ENCODE measurements at places on chromosomes 7 and 10.

DNA sequence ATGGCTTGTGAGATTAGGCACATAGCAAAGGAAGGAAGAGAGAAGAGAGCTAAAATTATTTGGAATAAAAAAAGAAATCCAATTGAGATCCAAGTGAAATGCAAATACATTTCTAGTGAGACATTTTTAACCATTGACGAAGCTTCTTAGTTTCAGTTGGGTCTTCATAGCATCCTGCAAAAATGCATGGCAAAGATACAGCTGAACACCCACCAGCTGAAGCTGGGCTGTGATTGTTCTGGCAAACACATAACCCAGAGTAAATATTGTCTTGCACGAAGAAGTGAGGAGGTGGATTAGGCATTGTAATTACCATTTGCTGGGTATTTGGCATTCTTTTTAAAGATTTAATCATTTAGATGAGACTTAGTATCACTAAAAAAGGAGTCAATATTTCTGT, 409.4 kb downstream of the GRM8 start:
- no peak for DNase-seq

- DNase-seq = no peak
These were observed 1.7 kb downstream of the GRM8 start for GRCh38 chr7:127251036-127251464.

DNA sequence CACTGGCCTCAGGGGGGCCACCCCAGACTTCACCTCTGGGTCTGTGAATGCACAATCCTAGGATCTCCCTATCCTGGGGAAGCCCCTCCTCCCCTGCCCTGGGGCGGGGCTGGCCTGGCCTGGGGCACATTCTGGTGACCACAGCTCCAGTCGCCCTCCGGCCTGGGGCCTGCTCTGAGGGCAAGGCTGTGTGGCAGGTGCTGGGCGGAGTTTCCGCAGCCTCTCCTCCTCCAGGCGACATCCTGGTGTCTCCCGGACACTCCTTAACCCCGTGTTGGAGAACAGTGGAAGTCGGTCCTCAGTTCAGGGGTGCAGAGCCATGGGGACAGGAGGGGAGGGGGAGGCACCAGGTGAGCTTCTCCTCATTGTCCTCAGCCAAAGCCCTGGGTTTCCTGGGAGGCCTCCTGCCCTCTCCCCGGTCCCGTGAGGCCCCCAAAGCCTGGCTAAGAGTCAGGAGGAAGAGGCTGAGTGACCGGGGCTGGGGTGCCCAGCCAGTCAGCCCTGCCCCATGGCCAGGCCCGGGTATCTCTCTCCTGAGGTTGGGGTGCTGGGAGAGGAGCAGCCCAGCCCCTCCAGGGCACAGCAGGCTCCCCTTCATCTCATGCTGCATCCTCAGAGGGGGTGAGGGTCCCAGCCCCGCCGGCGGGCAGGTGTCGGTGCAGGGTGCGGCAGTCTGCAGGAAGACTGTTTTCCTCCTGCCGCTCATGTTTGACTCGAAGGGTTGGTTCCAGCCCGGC, 22.6 kb downstream of the UNCX start:
- no peak for DNase-seq

- DNase-seq = no peak
These were observed 83.4 kb downstream of the ZRANB1 start for GRCh38 chr10:125025341-125025740.

DNA sequence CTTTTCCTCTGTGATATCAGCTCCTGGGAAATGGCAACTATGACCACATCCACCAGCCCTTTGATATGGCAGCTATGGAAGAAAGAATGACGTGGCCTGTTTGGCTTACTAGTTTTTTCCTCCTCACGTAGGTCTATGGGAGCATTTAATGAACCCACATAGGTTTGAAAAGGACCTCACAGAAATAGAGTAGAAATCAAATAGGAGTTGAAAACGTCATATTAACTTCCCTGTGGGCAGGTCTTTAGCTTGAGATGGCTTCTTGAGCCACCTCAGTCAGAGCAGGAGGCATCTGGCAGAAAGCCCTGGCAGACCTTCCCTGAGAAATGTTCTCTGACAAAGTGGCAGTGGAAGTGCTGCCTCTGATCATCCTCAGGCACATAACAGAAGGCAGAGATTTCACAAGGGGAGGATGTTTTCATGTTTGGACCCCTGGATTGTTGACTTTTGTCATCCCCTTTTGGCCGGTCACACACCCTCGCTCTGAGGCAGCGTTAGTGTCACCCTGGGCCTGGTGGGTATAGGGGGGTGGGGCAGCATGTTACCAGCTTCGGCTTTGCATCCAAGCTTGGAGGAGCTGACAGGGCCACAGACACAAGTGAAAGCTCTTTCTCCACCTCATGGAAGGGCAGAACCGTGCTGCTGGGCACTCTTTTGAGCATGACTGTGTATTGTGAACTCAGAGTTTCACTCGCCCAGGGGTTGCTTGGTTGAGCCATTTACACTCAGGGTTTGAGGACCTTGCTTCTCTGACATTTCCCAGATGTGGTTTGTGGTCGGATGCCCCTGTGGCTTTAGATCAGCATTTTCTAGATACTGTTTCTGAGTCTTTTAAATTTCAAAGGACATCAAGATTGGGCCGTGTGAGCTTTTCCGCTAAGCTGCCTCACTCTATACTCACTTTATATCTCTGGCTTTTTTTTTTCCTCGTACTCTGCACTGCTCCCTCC, 184.2 kb downstream of the STK31 start:
- no peak for DNase-seq

DNA sequence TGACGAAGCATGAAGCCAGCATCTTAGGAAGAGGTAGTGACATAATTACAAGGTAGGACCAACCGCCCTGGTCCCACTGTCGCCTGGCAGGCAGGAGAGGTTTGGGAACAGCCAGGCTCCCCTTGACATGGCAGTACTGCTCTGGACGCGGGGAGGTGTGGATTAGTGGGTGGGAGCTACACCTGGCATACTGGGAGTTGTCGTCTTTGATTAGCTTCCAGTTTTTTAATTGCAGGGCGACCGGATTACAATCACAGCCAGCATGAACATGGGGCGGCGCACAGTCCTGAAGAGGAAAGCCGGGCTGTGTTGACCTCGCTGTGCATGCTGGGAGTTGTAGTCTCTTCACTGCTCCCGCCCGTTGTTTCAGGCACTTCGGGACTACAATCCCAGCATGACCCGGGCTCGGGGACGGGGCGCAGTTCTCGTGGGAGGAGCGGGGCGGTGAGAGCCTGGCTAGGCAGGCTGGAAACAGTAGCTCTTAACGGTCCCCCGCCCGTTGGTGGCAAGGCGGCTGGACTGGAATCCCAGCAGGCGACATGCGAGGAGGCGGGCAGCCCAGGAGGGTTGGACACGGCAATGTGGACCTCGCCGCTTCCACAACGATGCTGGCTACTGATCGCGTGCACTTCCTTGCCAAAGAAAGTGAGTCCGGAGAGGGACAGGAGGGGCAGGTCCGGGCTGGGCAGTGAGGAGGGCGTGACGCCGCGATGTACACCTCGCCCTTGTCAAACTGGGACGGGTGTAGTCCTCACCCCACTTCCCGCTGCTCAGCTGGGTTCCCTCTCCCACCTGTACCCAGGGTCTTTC, 98.0 kb upstream of the ZNF722 start:
- DNase-seq = peak; percentile 17

DNA sequence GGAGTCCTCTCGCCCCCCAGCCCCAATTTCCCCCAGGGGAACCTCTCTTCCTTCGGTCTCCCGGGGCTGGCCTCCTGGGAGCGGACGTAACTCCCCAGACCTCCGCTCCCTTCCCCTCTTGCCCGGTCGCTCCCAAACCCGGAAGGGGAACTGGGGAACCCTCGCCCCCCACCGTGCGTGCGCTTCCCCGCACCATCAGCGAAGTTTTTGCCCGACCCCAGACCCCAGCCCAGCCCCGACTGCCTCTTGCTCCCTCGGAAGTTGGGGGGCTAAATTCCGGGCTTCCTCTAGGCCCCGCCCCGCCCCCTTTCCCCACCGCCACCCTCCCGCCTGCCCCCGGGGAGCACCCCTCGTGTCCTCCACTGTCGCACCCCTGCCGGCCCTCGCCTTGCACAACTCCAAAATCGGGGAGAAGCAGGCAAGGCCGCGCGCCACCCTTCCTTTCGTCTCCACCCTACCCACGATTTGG, 436 bp downstream of the GNB2 start:
- DNase-seq = no peak

- no peak for DNase-seq
These were observed 420 bp upstream of the KLHL7 start for GRCh38 chr7:23105086-23105643.

- DNase-seq = no peak
These were observed 21.1 kb downstream of the CRPPA start for GRCh38 chr7:16399916-16400892.

- DNase-seq = no peak
These were observed 142.6 kb upstream of the PLPP4 start for GRCh38 chr10:120314442-120314841.

- no peak for DNase-seq
These were observed 11.3 kb upstream of the TAS2R40 start for GRCh38 chr7:143210541-143210940.

DNA sequence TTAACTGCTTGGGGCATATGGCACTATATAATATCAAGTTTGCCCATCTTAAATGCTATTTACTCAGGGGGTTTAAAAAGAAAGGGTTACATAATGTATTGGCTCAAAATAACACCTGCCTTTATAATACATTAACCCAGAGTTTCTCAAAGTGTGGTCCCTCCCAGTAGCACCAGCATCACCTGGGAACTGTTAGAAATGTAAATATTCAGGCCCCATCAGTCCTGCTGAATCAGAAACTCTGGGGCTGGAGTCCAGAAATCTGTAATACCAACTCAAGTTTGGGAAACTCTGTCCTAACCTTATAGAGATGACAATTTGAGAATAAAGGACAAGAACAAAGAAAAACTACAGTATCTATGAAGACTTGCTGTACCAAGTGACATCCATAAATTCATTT, 270.7 kb downstream of the PARD3 start:
- DNase-seq = no peak

- no peak for DNase-seq
These were observed 70.0 kb upstream of the CC2D2B start for GRCh38 chr10:95837783-95838182.

DNA sequence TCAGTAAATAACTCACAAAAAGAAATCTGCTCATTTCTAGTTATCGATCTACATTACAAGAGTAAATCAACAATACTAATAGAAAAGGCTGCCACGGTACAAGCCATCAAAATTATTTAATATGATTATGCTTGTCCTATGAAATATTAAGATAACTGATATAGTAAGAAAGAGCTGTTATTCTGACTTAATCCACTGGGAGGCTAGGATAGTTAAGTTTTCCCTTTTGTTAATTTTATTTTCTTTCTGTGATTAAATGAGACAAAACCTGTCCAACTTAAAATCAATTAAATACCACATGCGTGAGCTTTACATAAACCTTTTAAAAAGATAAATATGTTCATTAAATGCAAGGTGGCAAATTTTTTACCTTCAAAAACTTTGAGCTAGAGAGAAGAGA, 114.8 kb downstream of the LMBR1 start:
- DNase-seq = no peak

- DNase-seq = no peak
These were observed 206.0 kb downstream of the DNAJC1 start for GRCh38 chr10:21797533-21797932.

DNA sequence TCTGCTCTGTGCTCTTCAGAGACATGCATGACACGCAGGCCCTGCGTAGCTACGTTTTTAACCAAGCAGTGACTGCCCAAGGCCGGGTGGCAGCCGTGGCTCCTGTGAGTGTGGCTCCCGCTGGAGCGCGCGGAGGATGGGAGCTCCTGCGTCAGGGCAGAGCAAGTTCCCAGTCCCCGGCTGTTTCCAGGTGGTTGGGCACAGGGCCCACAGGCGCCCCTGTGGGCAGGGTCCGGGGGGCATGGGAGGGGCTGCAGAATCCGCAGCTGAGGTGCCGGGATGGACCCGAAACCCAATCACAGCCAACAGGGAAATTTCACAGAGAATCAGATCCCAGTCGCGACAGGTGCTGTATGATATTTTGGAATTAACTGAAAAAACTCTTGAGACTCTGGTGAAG, 9.8 kb downstream of the NKX6-2 start:
- DNase-seq = no peak

DNA sequence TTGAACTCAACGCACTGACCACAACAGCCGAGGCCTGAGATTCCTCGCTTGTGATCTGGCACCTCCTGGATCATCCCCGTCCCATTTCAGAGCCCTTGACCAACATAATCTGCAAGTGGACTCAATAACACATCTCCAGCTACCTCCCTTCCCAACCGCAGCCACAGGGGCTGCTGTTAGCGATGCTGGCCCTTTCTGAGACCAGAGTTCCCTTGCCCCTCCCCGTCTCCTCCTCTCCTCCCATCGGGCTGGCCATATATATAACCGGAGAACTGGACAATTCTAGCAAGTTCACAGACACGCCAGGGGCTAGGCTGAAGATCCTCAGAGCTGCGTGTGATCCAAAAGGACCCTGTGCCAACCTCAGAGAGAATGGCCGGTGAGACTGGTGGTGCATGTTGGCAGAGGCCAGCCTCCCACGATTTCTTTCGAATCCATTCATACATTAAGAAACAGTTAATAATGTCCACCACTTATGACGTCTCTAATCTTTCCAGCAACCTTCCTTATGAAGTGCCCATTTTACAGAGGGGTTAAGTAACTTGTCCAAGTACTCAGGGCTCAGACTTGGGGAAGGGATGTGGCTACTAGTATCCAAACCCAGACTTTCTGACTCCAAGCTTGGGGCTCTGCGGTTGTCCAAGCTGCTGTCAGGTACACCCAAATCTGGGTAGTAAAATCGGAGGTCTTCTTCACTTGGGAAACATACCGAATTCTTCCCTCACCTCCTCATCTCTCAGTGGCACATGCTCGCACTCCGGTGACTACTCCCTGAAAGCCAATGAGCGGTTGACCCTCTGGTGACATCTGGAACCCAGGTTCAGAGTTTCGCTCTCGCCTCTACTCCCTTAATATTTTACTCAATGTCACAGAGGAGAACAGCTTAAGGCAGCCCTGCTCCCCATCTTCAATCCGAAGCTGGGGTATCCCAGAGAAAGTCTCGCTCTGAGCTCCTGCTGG, 11.2 kb upstream of the FEZF1 start:
- no peak for DNase-seq

- DNase-seq = no peak
These were observed 77.6 kb upstream of the PPP1R3A start for GRCh38 chr7:113996405-113996804.

DNA sequence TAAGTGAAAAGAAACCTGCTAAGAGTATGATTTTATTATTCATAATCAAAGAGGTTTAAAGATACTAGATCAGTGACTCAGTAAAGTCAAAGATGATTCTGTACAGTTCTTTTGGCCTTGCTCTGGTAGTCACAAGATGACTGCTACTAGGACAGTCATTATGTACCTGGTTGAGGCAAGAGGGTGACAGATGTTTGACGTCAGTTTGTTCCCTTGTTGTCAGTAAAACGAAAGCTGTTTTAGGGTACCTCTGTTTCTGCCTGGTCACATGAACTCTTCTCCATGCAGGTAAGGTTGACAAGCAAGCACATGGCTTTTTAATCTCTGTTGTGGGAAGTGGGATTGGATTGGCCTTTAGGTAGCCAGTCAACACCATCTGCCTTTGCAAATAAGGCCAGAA, 308.0 kb downstream of the EXOC4 start:
- DNase-seq = no peak

DNA sequence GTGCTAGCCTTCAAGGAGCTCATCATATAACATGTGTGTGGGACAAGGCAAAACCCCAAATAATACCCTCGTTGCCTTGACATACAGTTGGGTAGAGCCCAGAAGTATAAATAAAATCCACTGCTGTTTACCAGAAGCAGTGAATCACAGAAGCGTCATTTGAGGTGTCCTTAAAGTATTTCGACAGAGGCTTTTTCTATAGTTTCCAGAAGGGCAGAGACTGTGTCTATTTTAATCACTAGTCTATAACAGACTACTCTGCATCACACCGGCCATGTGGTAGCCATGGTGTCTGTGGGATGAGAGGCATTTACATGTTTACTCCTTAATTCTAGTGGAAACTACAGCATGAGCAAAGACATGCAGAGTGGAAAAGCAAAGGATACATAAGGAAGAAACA, 131.3 kb downstream of the CTTNBP2 start:
- DNase-seq = no peak

Measured in NCI-H1694 treated with DMSO at 0.1 percent for 48 hours (cell line).